ENCODE measurements at places on chromosomes 13 and 19.

GRCh38 chr13:46486270-46486669, 66.7 kb upstream of the LRCH1 start:
- no peak for DNase-seq

DNA sequence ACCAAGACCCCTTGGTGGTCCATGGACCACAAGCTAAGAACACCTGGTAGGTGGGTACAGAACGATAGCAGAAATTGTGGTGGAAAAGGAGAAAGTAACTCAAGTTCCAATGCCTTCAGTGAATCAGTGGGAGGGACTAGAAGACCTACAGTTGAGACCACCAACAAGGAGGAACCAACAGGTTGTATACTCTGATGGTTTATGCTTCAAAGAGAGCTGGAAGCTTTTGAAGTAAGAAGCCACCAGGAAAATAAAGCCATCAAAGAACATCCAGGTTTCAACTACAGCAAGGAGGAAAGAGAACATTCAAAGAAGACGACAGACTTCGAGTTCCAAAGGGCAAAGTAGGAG, 42.4 kb downstream of the DIAPH3 start:
- no peak for DNase-seq

DNA sequence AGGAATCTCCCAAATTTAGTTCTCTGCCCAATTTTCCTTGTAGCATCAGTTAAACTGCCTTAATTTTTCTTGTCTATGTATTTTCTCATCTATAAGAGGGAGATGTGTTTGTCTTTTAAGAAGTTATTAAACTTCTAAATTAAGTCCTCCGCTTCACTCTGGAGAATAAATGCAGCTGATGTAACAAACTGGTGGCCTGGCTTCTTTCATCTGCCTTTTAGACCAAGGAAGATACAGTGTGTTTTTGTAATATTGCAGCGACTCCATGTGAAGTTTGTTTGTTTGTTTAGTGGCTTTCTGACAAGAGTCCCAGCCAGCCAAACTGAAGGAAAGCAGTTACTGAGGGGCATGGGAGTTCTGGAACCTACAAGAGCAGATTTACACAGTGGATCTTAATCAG, 56.4 kb downstream of the KLF12 start:
- no peak for DNase-seq

DNA sequence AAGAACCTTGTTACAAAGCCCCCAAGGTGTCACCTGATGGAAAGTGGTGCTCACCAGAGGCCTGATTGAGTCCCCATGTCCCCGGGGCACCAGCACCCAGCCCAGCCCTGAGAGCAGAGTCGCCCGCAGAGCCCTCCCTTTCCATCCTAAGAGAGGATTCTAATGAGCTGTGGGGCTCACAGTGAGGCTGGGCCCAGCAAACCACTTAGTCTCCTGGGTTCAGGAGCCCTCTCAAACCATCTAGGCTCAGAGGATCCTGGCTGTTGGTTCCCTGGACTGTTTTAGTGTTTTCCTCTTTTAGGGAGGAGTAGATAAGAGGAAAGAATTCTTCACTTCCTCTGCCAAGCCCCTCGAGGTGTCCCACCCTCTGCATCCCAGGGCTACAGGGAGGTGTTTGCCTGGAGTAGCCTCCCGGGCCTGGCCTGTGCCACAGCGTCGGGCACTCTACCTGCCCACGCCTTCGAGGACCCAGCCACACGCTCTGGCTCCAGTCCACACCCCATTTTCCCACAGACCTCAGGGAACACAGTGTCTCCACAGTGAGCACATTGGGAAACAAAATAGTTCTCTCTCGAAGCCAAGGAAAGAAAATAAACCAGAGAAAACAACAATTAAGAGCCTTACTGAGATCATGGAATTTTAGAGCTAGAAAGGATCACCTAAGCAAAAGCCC, 34.4 kb downstream of the DHRS12 start:
- no peak for DNase-seq

- DNase-seq = no peak
Measured at GRCh38 chr13:56924401-56924800, 216.3 kb upstream of the PRR20A start.

DNA sequence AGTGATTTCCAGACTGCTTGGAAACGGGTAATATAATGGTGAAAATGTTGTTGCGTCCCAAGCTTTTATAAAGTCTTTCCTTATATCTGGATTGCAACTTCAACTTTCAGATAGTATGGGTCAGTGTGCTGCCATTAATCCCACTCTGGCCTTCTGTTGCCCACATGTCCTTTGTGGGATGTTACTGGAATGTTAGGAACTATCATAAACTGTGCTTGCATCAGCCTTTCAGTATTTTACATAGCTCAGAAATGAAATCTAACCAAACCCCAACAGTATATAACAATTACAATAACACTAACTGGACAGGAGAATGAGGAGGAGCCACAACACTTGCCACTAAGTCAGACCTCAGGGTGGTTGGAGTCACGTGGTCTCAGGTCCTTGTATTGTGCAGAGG, 78.9 kb downstream of the LNX2 start:
- no peak for DNase-seq

GRCh38 chr19:5925830-5926427, 11.9 kb downstream of the CAPS start:
- DNase-seq = no peak

- no peak for DNase-seq
Measured at GRCh38 chr19:45852145-45852750, 10.7 kb downstream of the SYMPK start.

DNA sequence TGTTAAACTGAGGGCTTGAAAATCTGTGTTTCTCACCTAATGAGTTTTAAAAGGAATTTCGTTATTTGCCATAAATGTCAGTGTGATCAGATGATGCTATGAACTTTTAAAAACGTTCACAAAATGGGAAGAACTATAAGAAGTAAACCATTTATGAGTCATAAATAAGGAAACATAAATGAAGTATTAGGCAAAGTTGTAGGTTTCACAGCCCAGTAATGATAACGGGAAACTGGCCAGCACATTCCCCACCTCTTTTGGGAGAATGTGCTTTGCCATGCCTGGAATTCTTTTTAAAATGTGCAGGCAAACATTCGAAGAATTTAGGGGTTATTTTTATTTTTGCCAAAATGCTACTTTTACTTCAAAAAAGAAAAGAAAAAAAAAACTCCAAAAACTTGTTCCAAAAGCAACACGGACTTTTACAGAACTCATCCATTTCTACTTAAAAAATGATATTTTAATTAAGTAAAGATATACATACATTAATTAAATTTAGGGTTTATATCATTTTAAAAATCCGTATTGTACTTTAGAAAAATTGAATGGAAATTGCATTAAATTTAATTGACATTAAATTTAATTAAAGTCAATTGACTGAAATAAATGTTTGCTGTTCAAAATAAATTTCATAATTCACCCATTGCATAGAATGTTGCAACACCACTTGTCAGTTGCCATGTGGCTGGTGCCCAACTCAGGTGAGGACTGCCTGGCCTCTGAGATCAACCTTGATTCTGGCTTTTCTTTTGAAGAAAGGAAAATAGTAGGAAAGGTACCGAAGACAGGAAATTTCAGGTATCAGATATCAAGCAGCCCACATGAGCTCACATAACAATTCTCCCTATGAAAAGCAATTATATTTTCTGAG, 1198.5 kb downstream of the EFNB2 start:
- DNase-seq = no peak

DNA sequence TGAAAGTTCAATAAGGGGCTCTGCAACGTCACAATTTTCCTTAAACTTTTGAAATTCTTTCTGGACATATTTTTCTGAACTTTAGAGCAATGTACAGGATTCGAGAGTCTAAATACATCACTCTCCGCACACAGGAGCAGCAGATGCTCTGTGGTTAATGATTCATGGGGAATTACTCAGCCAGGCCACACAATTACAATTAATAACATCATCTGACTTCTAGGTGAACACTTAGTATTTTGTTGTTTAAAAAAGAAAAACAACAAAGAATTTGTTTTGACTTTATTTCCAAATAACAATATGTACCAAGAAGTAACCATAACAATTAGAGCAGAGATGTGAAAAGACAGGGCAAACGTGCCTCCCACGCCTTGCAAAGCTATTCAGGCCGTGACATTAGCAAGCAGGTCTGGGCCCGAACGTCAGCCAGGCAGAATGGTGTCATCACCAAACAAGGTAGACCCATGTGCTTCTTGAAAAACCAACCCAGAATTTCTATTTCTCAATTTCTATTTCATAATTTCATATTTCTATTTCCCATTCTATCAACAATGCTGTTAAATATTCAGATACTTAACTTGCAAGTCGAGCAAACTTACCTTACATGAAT, 236.3 kb downstream of the COL4A1 start:
- peak; percentile 26 for DNase-seq

DNA sequence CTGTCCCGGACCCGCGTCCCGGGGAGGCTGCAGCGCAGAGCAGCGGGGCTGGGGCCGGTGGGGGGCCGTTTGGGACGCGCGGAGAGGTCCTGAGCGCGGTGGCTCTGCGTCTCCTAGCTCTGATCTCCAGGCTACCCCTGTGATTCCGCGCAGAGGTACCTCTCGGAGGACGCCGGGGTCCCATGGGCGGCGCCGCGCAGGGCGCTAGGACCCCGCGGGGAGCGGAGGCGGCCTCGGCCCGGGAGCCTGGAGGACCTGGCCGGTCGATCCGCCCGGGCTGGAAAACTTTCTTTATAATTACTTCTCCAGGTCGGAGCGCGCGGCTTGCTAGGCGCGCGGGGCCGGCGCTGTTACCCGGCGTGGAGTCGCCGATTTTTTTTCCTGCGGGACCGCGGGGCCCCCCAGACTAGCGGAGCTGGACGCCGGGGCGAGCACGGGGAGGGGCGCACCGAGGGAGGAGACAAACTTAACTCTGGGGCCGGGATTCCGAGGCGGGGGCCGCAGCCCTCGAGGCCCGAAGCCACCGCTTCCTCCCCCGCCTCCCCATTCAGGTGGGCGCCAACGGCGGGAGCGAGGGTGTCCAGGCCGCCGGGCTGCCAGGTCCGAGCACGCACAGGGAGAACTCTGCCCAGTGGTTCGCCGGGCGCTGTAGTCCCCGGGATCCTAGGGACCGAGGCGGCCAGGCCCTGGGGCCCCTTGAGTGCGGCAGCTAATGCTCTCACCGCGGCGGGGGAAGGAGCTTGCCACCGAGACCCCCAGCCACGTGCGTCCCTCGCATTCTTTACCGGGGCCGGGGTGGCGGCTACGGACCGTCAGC, 848 bp upstream of the CEBPA start:
- peak; percentile 46 for DNase-seq

DNA sequence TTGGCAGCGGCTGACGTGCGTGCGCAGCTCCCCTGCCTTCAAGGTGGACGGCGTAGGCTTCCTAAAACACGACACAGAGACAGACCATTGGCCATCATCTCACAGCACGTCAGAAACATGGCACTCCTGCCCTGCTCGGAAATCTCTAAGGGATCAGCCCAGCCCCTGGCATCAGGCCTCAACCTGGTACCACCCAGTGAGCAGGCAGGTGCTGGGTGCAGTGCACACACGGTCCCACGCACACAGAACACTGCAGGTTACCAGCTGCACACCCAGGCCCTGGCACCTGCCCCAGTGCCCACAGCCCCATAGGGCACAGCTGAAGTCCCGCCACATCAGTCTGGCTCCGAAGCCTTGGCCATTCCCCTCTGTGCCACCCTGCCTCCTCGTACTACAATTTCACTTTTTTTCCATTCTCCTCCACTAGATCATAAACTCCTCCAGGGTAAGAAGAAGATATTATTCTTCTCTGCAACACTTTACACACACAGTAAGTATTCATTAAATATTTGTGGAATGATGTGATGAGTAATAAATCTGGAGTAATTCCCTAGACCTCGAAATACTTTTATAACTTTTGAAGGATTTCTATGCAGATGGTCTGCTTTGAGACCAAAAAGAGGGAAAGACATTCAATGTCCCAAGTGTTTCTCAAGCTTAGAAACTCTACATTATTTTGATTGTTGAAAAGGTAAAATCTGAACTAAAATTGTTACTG, 156.4 kb downstream of the COL4A1 start:
- no peak for DNase-seq

DNA sequence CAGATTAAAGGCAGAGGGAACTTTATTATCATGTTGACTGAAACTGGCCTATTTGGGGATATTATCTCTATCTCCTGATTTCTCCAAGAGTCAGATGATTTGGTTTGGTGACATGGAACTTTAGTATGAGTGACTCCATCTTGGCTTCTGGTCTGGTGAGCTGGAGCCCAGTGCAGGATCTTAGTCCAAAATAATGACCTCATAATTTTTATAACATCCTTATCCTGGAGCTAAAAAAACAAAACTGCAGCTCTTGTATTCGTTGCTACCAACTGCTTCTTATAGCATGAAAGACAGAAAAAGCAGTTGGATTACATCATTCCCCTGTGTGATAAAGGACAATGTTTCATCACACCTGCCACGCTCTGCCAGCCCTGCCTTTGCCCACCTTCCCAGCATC, 39.3 kb upstream of the RNF17 start:
- no peak for DNase-seq

GRCh38 chr19:32091241-32091640, 254.2 kb upstream of the ZNF507 start:
- no peak for DNase-seq

GRCh38 chr13:75961911-75962310, 325.8 kb downstream of the LMO7 start:
- DNase-seq = no peak
